Fibroblast of lung (primary cell): ENCODE measurements at places on chromosomes 5 and 9. TPM values are rescaled to one million over a fixed set of nuclear protein-coding genes. Genes with fewer than 3 reads are reported as not detected.

The NOL8 gene
- polyA plus RNA-seq: 20.0 and 20.5 TPM in 2 replicates

DNA sequence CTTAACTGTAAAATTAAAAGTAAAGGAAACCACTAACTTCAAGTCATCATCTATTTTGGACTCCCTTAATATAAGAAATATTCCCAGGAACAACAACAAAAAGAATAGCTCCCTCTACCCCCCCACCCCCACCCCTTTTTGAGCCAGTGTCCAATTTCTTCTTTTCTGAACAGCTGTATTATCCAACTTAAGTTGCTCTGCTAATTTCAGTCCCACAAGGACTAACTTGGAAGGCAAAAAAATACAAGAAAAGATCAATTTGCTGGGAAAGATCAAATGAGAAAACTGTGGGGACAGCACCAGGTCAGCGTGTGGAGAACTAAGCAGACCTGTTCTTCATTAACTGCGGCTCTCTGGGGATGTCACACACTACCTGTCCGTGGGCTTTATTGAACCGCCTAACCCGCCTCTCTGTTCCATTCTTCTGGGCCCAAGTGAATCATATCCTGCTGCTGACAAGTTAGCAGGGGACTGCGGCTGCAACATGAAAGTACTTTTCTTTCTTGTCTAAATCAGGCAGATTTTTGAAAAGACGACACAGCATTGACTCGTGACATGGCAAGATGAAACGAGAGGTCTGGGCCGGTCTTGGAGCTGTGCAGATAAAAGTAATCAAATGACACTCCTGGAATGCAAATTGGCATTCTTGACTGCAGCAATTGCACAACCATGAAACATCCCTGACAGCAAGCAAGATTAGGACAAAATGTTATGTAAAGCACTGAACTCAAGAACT lies 2.7 kb downstream of the BNC2 start:
- peak; percentile 82 for DNase-seq

DNA sequence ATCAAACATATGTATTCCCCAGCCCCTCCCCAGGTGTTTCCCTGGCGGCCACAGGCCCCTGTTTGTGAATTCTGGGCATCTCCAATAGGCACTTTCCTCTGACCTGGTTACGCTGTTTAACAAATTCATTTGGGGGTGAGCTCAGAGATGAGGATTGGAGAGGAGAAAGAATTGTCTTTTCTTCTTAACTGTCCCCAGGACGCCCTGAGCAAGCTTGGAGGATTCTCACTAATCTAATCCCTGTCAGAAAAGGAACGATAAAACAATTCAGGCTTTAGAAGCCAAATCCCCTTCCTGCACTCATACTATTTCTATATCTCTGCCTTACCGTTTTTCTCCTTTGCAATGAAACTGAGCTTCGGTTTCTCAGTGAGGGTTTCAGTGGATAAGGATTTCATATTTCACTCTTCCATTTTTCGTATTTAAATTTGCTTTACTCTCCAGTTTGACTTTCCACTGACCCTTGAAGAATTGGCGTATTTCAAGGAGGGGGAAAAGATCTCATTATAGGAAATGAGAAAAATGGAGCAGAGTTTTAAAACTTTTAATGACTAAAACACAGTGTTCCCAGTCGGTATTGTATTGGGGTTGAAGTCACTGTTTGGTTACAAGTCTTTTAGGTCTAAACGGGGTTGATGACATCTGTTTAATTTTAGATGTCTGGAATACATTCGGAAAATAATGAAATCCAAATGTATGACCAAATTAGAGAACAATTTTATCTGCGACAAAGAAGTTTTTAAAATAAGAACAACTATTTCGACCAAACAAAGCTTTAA lies 180.1 kb downstream of the MACROH2A1 start:
- no peak for DNase-seq

- no peak for DNase-seq
These were observed 68.6 kb upstream of the IRX4 start for GRCh38 chr5:1951165-1951816.

The ANKRD18B gene
- polyA plus RNA-seq: 0.82 and 0.85 TPM in 2 replicates

DNA sequence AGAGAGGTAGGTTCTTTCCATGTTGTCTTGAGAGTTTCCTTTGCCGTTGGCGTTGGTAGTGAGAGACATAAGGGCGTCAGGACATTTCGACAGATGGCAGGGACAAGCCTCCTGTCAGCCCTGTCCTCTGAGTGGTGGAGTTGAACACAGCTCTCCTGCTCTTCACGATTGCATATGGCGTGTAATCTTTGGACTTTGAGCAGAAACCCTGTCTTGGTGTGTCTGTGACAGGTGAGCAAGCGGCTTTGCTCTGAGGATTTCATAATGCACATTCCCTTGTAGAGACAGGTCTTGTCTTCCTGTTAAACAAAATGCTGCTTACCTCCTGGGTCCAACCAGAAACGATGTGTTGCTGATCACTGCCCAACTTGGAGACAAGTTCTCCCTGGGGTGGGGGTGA lies 146.5 kb downstream of the NXNL2 start:
- DNase-seq: no peak

The CDHR2 gene
- polyA plus RNA-seq: not detected in 2 replicates

The OR1Q1 gene
- 0.14 and 0.17 TPM in 2 replicates for polyA plus RNA-seq

DNA sequence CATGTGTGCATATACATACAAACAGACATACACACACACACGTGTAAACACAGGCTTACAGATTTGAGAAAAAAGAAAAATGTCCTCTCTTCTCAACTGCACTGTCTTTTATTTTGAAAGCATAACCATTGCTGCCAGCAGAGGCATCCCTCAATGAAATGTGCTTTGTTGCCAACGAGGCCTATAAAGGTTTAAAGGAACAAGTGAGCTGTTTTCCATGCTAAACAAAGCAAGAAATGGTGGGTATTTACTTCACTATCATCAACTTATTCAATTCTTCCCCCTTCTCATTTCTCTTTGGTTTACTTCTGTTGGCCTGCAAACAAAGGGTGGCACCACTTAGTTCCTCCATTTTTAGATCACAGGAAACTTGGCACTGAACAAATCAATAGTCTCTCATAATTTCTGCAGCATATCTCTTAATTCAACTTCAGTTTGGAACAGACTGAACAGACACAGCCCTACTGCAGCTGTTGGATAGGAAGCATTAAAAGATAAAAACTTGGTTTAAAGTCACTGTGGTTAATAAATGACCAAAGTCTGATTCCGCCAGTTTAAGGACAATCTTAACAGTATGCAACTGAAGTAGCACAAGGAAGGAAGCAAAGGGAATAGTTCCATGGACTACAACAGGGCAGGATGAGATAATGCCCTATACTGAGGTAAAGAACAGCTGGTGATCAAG lies 21.7 kb downstream of the TTC33 start:
- DNase-seq: no peak

The SURF2 gene
- polyA plus RNA-seq: 11.2 and 16.5 TPM in 2 replicates

The FAM81B gene
- not detected in 2 replicates for polyA plus RNA-seq

DNA sequence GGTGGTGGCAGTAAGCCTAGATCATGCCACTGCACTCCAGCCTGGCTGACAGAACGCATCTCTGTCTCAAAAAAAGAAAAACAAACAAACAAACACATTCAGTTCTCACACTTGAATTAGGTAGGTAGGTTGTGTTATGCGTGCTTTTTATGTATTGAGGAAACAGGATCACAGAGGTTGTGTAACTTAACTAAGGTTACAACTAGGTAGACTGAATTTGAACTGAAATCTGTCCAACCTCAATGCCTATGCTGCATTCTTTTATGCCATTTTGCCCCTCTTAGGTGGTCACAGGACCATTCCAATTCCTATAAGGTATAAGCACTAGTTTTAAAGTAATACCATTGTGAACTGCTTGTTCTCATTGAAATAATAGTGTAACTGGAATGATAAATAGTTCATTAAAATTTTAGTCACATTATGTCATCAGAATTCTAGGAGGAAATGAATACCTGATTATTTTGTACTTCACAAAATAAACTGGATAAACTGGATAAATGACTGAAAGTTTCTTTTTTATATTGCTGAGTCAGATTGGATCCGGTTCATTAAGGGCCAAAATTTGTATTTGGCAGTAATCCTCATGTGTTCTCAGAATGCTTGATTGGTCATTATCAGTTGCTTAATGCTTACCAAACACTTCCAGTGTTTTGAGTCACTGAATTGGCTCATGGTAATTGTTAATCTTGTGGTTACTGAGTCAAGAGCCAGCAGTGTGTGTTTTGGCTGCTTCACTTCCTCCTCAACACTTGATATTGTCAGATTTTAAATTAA lies 7.1 kb downstream of the UBAP1 start:
- peak; percentile 89 for DNase-seq

- DNase-seq: peak; percentile 61
These were observed at the start of gene RABL6 for GRCh38 chr9:136807281-136808074. Gene RABL6 (plus strand): TSS chr9:136807948. CDS start chr9:136808197, 249 bp downstream.

DNA sequence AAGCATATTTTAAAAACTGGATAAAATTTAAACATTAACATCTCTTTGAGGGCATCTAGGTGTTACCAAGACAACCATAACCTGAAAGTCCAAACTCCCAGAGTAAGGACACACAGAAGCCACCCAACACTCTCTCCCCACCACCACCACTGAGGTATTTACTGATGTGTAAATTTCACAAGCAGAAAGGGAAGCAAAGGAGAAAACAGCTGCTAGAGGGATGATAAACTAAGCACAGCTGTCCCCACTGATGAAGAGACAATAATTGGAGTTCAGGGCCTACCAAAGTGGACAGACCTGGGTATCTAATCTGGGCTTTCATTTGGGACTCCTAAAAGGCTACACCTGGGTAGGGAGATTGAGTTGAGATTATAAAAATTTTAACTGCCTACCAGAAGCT lies 63.6 kb downstream of the FRMD3 start:
- DNase-seq: no peak

- no peak for DNase-seq
These were observed 21.1 kb upstream of the SRFBP1 start for GRCh38 chr5:121940617-121941140.

- peak; percentile 32 for DNase-seq
These were observed 114.4 kb upstream of the SLIT3 start for GRCh38 chr5:169415371-169415770.

GRCh38 chr5:393846-394275 lies 49.1 kb upstream of the EXOC3 start:
- no peak for DNase-seq

- DNase-seq: no peak
These were observed 3.4 kb downstream of the NOTCH1 start for GRCh38 chr9:136542241-136543040.

- no peak for DNase-seq
These were observed 509.1 kb downstream of the DTWD2 start for GRCh38 chr5:118479285-118479684.
